ENCODE measurements at places on chromosomes 1 and 21. TPM values are rescaled to one million over a fixed set of nuclear protein-coding genes. Genes with fewer than 3 reads are reported as not detected.

Gene SHISA4
- 9.6 TPM for total RNA-seq

Gene TNN
- 0.33 TPM for total RNA-seq

Gene S100B
- total RNA-seq: not detected

Gene PLA2G2F
- not detected for total RNA-seq

Gene SLAMF1
- total RNA-seq: 1.2 TPM

Gene CLEC20A
- total RNA-seq: not detected

Data from hepatocyte (in vitro differentiated cells).